ENCODE measurements at places on chromosomes 11 and 22.

DNA sequence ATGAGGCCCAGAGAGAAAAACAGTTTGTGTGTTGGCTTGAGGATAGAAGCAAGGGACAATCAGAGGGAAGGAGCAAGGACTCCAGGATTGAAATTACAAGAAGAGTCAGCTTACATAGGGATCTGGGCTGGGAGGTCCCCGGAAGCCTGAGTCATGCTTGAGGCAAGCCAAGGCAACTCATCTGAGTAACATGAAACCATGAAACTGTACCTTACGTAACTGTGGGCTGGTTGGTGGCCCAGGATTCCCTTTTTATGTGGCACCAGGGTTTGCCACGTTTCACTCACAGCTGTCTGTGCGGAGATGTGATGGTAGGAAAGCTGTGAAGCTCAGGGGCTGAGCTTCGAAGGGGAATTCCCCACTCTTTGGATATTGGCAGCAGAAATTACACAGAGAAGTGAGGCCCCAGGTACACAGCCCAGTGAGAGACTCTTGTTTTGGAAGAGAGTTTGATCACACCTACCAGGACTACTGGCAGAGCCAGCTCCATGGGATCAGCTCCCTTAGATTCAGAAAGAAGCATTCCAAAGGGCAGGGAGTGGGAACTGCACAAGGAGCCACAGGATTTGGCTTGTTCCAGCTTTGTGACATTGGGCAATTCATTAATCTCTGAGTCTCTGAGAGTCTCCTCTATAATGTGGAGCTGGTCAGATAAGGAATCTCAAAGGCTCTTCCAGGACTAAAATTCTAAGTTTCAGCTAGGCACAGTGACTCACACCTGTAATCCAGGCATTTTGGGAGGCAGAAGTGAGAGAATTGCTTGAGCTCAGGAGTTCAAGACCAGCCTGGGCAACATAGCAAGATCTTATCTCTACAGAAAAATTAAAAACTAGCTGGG is 7.8 kb downstream of the SLC5A1 start:
- peak; percentile 38 for DNase-seq

DNA sequence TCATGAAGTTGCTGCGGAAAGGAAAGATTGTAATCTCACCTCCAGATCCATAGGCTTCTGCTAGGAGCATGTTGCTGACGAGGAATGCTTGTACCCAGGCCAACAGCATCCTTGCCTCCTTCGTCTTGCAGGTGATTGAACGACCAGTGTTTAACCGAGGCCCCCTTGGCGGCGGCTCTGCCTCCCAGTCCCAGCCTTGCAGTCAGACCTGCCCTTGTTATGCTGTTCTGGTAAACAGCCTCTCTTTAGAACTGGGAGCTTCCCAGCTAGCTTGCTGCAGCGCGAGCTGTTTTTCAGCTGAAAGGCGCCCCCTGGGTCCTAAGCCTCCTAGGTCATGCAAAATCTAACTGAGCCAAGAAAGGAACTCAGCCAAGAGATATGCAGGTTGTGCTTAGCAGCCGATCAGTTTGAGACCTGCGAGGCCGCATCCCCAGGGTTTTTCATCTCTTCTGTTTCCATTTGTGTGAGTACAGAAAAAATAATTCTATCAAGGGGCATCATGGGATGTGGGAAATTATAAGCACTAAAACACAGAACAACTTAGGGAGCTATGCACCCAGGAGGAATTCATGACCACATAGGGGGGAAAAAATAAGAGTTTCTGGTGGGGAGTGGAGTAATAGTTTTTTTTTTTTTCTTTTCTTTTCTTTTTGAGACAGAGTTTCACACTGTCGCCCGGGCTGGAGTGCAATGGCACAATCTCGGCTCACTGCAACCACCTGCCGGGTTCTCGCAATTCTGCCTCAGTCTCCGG is at the start of gene PIK3IP1:
TSS of gene PIK3IP1 (minus strand) at position 253 of the 754 bp plus-strand sequence. CDS start at position 109, 144 bp downstream.
- peak; percentile 52 for DNase-seq

DNA sequence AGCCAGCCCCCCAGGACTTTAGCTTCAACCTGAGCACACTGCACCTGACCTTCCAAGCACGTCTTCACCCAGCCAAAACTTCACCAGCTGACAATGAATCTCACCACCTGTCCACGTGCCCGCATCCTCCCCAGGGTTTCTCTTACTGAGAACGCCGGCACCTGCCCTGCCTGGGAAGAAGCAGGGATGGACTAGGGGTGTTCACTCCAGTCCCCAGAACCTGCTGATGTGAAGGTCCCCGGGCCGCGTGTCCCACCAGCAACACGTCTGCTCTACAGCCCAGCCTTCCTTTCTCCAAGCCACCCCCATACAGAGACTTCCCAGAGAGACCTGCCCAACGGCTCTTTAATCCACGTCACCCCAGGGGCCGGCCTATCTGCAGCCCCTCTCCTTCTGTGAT is 12.8 kb downstream of the CPT1A start:
- DNase-seq, result no peak

DNA sequence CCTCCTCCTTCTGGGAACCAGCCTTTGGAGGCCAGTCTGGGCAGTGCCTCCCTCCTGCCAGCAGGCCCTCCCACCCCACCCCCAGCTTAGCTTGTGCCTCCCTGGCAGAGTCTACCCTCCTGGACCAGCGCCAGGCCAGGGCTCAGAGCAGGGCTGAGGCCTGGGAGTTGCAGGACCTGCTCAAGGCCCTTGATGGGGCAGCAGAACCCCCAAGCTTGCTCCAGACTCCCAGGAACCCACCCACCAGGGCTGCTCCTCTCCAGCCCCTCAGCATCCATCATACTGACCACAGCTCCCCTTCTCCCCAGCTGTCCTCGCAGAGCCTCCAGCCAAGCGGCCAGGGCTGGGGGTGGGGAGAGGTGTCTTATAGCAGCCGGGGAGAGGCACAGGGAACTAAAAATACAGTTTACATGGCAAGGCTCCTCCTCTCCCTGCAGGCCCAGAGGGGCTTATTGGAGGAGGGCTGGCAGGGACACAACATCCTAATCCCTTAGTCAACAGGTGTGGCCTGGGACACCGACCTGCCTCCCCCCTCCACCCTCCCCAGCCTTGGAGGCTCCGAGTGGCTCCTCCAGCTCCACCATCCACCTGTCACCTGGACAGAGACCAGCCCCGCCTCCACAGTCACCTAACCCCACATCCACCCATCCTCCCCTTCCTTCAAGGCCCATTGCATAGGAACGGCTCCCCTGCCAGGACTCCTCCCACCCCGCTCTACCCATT is 5.2 kb upstream of the MB start:
- no peak for DNase-seq

- DNase-seq, result peak; percentile 27
Measured at GRCh38 chr11:106087815-106088435, 10.5 kb downstream of the AASDHPPT start.

DNA sequence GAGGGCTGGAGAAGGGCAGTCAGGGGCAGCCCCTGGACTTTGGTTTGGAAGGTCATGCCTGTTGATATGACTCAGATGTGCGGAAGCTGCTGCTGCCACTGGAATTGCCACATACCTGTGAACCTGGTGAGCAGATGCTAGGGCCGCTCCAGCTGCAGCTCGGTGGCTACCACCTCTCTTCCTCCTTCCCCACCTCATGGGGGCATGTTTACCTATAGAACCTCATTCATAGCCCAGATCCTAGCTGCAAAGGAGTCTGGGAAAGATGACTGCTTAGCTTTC is 17.5 kb upstream of the TSPAN18 start:
- no peak for DNase-seq

DNA sequence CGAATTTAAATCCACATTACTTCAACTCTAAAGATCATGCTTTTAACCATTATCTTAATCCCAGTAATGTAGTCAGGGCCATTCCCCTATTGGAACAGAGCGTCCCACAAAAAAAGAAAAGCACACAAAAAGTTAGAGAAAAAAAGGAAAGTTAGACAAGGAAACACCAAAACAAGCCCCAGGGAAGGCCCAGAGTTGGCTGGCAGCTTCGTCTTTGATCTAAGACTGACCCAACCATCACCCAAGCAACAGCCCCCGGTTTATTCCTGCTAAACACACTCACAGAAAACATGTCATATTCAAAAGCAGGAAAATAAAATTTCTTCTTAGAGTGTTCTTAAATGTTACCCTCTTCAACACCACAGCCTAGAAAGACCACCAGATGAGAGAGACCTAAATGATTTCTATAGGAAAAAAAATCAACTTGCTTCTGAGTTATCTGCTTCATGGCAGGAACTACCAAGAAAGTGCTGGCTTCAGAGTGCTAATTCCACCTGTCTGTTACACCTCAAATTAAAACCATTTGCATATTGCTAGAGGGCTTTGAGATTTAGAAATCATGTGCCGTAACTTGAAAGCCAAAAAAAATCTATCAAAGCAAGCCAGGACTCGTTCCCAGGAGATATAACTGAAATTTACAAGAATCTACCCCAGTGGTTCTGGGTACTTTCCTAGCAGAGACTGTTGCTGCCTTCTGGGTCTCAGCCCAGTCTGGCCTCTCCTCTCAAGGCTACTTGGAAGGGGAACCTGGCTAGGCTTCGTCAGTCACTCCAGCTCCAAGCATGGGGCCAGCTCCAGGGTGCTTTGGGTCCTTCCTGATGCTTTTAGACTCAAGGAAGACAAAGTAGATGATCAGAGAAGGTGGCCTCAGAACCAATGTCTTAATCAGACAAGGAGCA is 31.2 kb downstream of the POU2AF3 start:
- DNase-seq, result no peak

DNA sequence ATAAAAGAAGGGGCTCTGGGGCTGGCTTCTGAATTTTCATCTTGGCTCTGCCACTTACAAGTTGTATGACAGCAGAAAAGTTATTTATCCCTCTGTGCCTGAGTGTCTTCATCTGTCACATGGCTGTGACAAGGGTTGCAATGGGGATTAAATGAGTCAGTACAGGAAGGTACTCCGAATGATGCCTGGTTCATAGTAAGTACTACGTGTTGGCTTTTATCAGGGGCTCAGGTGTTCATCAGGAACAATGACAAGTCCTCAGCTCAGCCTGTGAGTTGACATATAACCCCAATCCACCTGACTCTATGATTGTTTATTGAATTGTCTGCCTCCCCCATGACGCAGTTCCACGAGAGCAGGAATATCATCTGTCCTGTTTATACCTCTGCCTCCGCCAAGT is 45.7 kb downstream of the PAMR1 start:
- DNase-seq, result no peak

GRCh38 chr11:83436855-83437254 is 150.7 kb upstream of the CCDC90B start:
- DNase-seq, result no peak

- no peak for DNase-seq
Measured at GRCh38 chr11:120750647-120751549, 239.3 kb downstream of the GRIK4 start.

DNA sequence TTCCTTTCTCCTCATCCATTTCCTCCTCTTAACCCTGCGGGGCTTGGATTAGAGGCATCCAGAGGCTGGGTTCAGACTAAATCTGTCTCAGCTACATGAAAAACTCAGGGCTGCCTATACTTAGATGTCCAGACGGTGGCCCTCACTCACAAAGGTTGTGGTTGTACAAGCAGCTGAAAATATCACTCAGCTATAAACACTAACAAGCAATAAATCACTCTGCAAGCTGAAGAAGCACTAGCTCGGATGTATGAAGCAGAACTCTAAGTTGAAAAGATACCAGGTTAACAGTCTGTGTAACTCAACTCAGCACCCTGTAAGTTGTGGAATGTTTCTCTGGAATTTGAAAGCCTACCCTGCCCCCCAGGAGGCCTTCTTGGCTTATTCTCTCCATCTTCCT is 82.9 kb downstream of the EXT2 start:
- peak; percentile 82 for DNase-seq

DNA sequence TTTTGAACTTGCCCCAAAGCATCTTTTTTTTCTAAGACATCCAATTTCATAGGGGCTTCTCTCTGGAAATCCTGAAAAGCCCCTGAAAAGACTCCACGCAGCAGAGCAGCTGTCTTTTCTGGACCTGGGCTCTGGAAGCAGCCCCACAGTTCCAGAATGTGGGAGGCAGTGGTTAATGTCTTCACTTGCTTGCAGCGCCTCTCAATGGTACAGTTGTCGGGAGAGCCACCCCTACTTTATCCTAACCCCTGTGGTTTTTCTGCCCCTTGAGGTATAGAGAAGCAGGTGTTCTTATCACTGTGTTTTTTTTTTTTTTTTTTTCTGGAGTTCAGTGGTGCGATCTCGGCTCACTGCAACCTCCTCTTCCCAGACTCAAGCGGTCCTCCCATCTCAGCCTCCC is 83.4 kb upstream of the SORL1-AS1 start:
- DNase-seq, result no peak

- DNase-seq, result peak; percentile 30
Measured at GRCh38 chr11:116109228-116109627, 605.0 kb upstream of the CADM1 start.

GRCh38 chr22:30893434-30894370 is 74.9 kb downstream of the MORC2 start:
- no peak for DNase-seq

- DNase-seq, result no peak
Measured at GRCh38 chr11:126438272-126438671, 82.8 kb downstream of the ST3GAL4 start.

DNA sequence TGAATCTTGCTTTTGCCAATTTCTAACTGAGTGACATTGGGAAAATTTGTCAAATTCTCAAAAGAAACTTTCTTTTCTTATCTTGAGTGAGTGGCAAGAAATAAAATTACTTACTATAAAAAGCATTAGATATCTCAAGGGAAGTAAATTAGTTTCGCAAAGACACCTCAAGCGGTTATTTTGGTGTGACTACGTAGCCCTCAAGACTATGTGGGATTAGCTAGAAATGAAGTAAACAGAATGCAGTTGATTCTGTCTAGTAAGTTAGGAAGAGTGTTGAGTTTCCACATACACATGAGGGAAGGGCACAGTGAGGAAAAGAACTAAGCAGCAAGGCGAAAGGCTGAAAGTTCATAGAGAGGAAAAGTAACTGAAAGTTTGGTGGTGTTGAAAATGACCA is 28.3 kb upstream of the MS4A6A start:
- DNase-seq, result no peak

GRCh38 chr11:121394785-121395184 is 57.3 kb upstream of the SORL1 start:
- no peak for DNase-seq

- no peak for DNase-seq
Measured at GRCh38 chr22:47596176-47596690, 833.8 kb downstream of the TBC1D22A start.

DNA sequence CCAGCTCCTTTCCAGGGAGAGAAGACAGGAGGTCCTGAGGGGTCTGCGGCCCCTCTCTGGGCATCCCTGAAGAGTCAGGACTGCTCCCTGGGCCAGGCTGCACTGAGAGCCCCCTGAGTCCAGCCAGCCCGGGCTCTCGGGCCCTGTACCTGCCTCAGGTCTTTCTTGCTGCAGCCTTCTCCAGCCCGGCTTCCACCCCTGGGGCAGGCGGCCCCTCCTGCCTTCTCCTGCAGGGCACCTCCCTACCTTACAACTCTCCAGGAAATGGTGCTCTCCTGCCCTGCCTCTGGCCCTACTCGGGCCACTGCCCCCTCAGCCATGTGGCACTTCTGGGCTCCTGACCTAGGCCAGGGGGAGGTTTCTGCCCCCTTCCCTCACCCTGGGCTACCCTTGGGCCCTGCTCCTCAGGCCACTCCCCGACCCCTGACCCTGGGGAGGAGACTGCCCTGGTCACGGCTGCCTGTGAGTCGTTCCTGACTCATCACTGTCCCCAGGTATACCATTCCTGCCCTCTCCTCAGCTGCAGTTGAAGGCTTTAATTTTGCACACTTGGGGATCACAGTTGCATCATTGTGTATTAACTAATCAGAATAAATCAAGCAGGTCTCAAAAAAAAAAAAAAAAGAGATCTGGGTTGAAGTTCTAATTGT is 251.1 kb downstream of the NXPE2 start:
- no peak for DNase-seq

GRCh38 chr11:111166598-111166997 is 78.9 kb upstream of the POU2AF2 start:
- DNase-seq, result no peak

- DNase-seq, result no peak
Measured at GRCh38 chr11:22347857-22348487, 9.8 kb downstream of the SLC17A6 start.

GRCh38 chr11:15196704-15197103 is 82.0 kb downstream of the INSC start:
- DNase-seq, result no peak
